ENCODE measurements at places on chromosomes 6 and 20. TPM values are rescaled to one million over a fixed set of nuclear protein-coding genes. Genes with fewer than 3 reads are reported as not detected.

The CTCFL gene
- total RNA-seq: not detected

The DIDO1 gene
- total RNA-seq: 38.1 TPM

The SULF2 gene
- total RNA-seq: 23.5 TPM

The NRN1 gene
- 8.7 TPM for total RNA-seq

The PSORS1C2 gene
- not detected for total RNA-seq

The SNAP91 gene
- total RNA-seq: not detected

The SNPH gene
- total RNA-seq: 13.9 TPM

The MED23 gene
- total RNA-seq: 14.8 TPM

The NINL gene
- total RNA-seq: 9.1 TPM

The OR2B3 gene
- not detected for total RNA-seq

The SPAG4 gene
- 7.1 TPM for total RNA-seq

The DEFB132 gene
- total RNA-seq: not detected

The LTB gene
- total RNA-seq: not detected

DNA sequence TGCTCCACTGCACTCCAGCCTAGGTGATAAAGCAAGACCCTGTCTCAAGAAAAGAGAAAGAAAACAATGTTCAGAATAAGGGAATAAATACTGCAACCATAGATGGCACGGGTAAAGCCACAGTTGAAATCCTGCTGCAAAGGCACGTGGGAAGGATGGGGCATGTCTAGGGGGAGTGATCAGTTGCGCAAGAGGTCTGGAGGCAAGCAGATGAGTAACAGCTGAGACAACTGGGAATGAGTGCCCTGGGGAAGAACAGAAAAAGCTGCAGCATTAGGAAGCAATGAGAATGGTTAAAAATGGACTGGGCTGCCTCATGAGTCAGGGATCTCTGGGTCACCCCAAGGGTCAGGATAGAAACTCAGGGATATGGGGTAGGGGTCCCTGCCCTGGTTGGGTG, 96.3 kb downstream of the GMPR start:
- peak; percentile 76 for DNase-seq

- DNase-seq: no peak
Observed at GRCh38 chr20:10906834-10907233, 233.0 kb upstream of the JAG1 start.

DNA sequence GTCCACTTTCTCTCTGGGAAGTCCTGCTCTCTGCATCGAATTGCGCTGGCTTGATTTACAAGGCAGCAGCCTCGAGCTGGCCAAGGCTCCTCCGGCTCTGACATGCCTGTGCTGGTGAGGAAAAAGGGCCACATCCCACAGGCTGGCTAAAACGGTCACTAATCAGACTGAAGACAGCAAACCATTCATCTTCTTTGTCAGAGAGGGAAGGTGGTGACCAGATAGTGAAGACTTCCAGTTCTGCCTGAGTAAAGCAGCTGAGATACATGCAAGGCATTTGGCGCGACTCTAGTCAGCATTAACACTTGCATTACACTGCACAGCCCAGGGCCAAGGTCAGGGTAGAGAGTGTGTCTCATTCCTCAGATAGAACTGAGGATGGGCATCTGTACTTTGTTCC, 203.2 kb upstream of the MAP3K7 start:
- DNase-seq: no peak

GRCh38 chr6:141259807-141260206, 872.9 kb upstream of the GJE1 start:
- DNase-seq: no peak

- no peak for DNase-seq
Observed at GRCh38 chr20:53133125-53133524, 161.0 kb downstream of the TSHZ2 start.

DNA sequence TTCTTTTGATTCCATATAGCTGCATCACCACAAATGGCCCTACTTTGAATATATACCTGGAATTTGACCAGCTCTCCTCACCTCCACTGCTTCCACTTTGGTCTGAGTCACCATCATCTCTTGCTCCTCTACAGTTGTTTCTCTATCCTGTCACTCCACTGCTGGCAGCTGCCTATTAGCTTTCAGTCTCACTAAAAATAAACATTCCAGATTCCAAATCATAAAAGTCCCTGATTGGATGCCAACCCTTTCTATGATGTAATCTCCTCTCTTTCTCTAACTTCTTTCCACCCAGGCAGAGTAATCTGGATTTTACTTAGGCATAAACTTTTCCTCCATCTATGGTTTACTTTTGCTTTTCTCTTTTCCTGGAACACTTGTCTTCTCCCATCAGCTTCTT, 49.1 kb downstream of the RFPL4B start:
- DNase-seq: peak; percentile 4

DNA sequence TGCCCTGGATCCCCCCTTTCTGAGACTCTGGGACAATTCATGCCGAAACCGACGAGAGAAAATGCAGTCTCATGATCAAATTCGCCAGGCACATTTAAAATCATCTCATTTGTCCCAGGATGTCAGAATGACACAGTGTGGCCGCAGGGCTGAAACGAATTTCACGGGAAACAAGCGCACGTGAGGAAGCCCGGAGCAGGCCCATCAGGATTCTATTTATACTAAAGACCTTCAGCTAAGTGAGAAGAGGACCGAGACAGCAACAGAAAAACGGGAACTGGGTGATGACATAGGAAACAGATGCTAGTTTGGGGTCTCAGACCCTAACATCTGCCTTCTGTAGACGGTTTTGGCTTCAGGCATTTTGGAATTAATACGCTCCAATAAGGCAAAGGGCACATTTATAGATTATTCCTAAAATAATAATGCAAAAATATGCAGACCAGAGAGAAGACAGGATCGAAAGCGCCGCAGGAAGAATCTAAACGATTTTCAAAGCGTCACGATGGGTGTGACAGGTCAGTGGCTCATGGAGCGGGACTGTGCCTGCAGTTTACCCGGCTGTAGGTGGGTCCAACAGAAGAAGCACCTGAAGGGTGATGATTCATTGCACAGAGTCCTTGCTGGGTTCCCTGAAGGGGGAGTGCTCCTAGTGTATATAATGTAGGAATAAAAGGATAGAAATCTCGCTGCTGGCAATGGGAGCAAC, 80.8 kb upstream of the MPC1 start:
- DNase-seq: no peak

- DNase-seq: peak; percentile 55
Observed at GRCh38 chr6:131807644-131808459, at the start of gene ENPP1. TSS of gene ENPP1 (plus strand) at chr6:131808020. CDS start at chr6:131808036, 16 bp downstream.

GRCh38 chr20:46831633-46832011, 63.0 kb upstream of the EYA2 start:
- no peak for DNase-seq

DNA sequence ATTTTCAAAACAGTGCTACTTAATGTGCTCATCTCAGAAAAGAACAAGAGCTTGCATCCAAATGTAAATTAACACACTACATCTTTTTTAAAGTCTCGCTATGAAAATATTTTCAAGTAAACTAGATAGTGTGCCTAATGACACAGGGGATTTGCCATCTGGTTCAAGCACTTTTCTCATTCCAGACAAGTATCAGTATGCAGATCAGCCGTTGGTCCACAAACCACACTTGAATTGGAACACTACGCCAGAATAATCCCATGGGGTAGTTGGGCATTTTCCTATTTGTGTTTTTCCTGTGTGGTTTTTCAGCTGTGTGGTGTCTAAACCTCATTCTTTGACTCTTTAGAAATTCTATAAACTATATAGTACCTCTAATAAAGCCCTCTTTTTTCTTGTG, 256.2 kb downstream of the EPHA7 start:
- no peak for DNase-seq

DNA sequence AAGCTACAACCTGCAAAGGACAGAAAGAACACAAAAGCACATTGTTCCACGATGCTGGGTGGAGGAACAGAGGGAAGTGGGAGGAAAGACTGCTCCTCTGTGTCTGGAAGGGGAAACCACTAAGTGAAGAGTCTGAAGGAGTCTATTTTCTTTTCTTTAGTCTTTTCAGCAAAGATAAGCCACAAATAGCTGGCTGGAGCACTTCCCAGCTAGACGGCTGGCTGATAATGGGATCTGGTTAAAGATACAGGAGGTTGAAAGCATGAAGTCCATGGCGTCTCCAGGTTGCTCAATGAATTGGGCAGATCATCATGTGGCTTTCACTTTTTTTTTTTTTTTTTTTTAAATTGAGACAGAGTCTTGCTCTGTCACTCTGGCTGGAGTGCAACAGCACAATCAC, 154.0 kb upstream of the KCNG1 start:
- DNase-seq: peak; percentile 21

GRCh38 chr6:145244349-145245100, 490.8 kb downstream of the EPM2A start:
- DNase-seq: no peak

GRCh38 chr6:105867277-105867676, 218.9 kb upstream of the PRDM1 start:
- DNase-seq: no peak

DNA sequence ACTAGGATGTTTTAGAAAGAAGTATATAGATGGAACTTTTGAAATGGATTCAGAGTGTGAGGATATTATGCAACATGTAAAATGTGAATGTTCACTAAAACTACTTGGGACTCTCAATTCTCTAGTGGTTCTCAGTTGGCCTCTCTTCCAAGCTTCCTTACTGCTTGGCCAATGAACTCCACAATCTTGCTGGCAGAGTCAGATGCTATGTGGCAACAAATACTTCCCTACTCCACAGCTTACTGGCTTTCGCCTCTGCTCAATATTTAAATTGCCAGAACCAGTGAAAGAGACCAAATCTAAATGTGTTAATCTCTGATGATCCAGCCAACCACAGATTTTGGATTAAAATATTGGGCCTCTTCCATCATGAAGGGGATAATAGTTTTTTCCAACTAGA, 138.4 kb downstream of the HTR1B start:
- DNase-seq: no peak

DNA sequence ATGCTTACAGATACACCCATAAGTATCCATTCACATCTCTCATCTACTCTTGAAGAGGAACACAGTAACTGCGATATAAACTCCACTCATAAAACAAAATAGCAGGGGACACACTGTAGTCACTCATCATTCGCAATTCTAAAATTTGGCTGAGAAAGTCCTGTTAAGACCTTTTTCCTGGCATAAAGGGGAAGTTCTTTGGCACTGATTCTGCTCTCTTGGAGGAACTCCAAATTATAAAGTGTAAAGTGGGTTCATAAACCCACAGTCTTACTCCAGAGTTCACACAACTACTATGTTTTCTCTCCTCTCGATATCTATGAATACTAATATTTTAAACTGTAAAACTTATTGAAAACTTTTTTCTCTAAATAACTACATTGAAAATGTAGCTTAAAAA, 80.6 kb downstream of the ADGB start:
- DNase-seq: no peak

DNA sequence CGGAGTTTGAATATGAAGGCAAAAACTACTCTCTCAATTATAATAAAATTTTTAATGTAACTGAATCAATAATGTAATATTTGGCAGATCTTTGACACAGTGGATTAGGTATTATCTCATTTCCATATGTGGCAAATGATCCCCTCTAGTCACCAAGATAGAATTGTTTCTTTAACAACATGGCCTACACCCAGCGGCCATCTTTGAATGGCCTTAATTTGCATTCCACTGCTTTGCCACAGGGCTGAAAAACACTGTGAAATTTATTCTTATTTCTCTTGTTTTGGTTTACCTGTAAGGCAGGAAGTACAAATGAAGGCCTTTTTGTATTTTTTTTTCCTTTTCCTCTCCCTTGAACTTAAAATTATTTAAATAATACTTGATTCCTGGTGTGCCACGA, 162.6 kb upstream of the SCGN start:
- DNase-seq: no peak

DNA sequence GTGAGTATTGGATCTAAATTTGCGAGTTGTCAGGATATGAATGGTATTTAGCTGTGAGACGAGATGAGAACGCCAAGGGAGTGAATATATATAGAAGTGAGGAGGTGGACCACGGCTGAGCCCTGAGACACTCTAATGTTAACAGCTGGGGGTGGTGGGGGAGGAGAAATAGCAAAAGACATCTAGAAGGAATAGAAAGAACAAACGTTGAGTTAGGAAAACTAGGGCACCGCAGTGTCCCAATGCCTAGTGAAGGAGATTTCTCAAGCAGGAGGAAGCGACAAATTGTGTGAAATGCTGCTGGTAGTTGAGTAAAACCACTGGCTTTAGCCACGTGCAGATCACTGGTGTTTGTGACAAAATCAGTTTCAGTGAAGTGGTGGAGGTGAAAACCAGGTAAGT, 56.9 kb downstream of the CD164 start:
- no peak for DNase-seq

- no peak for DNase-seq
Observed at GRCh38 chr6:142975365-142975764, 30.4 kb upstream of the HIVEP2 start.

DNA sequence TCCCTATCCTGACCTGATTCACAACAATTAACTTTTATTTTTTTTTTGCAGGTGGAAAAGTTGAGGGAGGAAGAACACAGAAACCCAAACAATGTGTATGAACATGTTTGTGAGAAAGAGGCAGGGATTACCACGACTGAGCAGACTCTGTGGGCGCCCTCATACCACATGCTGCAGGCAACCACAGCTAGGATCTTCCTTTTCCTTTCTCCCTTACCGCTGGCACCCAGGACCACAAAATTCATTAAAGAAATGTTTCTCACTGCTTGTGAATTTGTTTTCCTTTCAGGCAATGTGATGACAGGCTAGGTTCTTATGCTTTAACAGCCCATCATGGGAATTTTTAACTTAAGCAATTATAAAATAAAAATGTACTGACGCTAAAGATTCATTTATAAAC, 287.1 kb downstream of the GMDS start:
- peak; percentile 5 for DNase-seq

DNA sequence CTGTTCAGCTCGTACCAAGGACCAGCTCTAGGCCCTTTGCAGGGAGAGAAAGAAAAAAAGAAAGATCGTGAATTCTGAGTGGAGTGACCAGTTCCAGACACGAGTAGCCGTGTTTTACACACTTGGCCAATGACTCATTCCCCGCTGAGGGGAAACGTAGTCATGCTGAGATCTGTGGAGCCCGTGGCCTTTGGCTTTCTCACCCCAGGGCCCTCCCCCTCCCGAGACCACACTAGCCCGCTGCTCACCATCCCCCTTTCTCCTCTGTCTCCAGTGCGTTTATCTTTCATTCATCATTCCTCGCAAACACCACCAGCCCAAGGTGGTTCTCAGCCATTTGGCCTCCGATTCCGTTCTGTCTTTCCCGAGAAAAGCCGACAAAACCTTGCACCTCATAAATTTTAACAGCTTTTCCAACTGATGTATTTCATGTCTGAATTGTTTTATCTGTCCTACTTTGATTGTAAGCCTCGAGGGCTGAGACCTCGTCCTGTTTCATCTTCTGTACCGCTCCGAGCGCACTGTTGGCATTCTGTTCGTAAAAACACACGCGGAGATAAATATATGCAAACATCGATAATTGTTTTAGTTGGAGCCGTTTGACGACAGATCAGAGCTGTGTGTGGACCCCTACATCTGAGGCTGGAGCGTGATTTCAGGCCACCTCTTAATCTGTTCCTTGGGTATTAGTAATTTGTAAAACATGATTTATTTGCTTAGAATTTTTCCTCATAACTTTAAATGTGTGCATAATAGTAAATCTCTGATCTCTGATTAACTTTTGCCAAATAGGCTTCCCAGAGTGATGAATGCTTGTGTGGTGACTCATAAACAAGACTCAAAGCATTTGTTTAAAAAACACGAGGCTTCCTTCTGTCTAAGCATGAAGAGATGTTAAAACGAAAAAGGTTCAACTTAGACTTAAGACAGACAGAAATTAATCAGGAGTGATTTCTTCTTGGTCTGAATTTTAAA, 336.6 kb downstream of the CDH4 start:
- peak; percentile 71 for DNase-seq

- no peak for DNase-seq
Observed at GRCh38 chr6:135474362-135474761, 23.2 kb downstream of the AHI1 start.

Data from A172 (cell line).